ENCODE measurements at places on chromosomes 3 and 15.

- no peaks in the 10 kb centered on the region for H3K36me3 ChIP-seq
- DNase-seq = no peak
- H3K4me3 ChIP-seq = peak overlapping the region; percentile 46
- no peaks in the 10 kb centered on the region for H3K27me3 ChIP-seq
Observed at GRCh38 chr15:70742928-70743327, 20.4 kb downstream of the UACA start.

DNA sequence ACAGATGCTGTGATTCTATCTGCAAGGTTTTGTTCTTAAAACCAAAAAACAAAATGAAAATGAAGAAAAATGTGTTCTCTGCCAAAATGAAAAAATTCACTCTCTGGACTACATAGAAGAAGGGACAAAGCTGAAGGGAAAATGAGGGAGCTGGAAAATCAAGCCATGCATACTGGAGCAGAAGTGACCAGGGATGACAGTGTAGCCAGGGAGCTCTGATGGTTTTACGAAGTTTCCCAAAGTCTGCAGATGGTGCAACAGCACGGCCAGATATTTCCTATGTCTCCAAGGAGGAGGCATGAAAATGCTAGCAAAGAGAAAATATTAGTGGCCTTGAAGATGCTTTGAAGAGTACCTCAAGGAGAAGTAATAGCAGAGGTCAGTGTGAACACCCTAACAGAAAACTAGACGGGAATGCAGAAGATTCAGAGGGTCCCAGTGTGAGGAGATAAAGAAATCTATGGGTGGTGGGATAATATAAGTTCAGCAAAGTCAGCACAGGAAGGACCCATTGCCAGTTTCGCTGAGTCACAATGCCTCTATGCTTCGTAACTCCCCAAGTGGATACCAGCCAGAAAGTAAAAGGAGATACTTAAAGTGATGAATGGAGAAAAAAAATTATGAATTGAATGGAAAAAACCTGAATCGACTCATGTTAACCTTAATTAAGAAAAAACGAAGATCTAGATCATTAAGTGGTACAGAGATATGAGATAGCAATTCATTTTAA, 39.0 kb upstream of the POMGNT2 start:
- peak; percentile 91 for DNase-seq
- H3K27me3 ChIP-seq = no peaks in the 10 kb centered on the region
- H3K36me3 ChIP-seq = no peaks in the 10 kb centered on the region
- H3K4me1 ChIP-seq = no peaks in the 10 kb centered on the region

GRCh38 chr15:91528801-91529200, 324.7 kb upstream of the SLCO3A1 start:
- peaks cover 6% of the 10 kb centered on the region for H3K4me1 ChIP-seq
- H3K27me3 ChIP-seq = no peaks in the 10 kb centered on the region
- H3K4me3 ChIP-seq = no peak overlapping the region
- H3K36me3 ChIP-seq = no peaks in the 10 kb centered on the region
- H3K27ac ChIP-seq = no peak overlapping the region
- peak; percentile 75 for DNase-seq

GRCh38 chr3:124097362-124098131, 105.6 kb upstream of the ROPN1 start:
- H3K27me3 ChIP-seq = no peaks in the 10 kb centered on the region
- DNase-seq = no peak
- no peaks in the 10 kb centered on the region for H3K4me1 ChIP-seq
- no peaks in the 10 kb centered on the region for H3K36me3 ChIP-seq

GRCh38 chr15:92453607-92454006, 59.9 kb downstream of the ST8SIA2 start:
- H3K4me3 ChIP-seq = no peak overlapping the region
- no peak for DNase-seq
- H3K27me3 ChIP-seq = no peaks in the 10 kb centered on the region
- H3K36me3 ChIP-seq = no peaks in the 10 kb centered on the region
- no peak overlapping the region for H3K27ac ChIP-seq

DNA sequence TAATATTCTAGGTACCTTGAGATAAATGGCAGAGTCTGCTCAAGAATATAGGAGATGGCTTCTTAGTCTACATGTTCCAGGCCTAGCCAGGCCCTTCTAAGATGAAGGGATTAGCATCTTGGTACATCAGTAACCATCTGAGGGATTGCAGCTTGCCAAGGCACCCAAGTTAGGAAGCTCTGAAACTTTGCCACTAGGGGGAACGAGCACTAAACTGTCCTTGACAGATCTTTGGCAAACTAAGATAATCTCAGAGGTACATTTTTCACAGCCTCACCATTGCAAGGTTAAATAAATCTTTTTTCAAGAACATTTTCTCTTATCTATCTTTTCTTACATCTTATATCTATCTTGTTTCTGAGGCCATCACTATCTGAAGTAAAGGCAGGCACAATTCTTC, 351.2 kb downstream of the RAP2B start:
- H3K27me3 ChIP-seq = no peaks in the 10 kb centered on the region
- no peak overlapping the region for H3K4me3 ChIP-seq
- no peak for DNase-seq
- no peaks in the 10 kb centered on the region for H3K4me1 ChIP-seq

- no peak for DNase-seq
- no peak overlapping the region for H3K4me3 ChIP-seq
- H3K4me1 ChIP-seq = no peaks in the 10 kb centered on the region
- H3K27ac ChIP-seq = no peak overlapping the region
- no peaks in the 10 kb centered on the region for H3K36me3 ChIP-seq
Observed at GRCh38 chr3:14652-15051, 181.9 kb upstream of the CHL1 start.

DNA sequence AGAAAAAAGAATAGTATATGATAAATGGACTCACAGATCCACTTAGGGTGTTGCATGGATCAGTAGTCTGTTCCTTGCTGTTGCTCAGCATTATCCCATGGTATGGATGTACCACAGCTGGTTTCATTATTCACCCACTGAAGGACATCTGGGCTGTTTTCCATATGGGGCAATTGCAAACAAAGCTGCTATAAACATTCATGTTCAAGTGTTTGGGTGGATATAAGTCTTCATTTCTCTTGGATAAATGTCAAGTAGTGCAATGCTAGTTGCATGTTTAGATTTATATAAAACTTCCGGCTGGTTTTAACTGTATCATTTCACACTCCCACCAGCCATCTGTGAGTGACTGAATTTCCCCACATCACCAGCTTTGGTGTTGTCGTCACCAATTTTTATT, 137.7 kb downstream of the ASB7 start:
- DNase-seq = no peak
- H3K36me3 ChIP-seq = no peaks in the 10 kb centered on the region
- H3K27ac ChIP-seq = no peak overlapping the region
- no peaks in the 10 kb centered on the region for H3K4me1 ChIP-seq

DNA sequence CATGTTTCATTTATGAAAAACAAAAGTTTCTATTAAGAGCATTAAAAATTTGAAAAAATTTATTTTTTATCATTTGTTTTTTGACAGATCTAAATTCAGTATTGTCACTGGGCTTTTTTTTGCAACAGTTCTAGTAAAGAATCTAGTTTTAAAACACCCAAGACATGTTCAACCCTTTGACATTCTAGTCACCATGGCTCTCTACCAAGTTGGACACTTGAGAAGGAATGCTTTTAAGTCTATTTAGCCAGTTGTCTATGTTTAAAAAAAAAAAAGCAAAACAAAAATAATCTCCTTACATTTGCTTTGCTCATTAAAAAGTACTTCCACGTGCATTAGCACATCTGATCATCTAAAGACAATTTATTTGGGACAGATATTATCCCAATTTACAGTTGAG, 417.5 kb downstream of the RSL24D1 start:
- H3K27ac ChIP-seq = no peak overlapping the region
- H3K36me3 ChIP-seq = no peaks in the 10 kb centered on the region
- no peak for DNase-seq
- H3K4me1 ChIP-seq = no peaks in the 10 kb centered on the region
- no peaks in the 10 kb centered on the region for H3K27me3 ChIP-seq

DNA sequence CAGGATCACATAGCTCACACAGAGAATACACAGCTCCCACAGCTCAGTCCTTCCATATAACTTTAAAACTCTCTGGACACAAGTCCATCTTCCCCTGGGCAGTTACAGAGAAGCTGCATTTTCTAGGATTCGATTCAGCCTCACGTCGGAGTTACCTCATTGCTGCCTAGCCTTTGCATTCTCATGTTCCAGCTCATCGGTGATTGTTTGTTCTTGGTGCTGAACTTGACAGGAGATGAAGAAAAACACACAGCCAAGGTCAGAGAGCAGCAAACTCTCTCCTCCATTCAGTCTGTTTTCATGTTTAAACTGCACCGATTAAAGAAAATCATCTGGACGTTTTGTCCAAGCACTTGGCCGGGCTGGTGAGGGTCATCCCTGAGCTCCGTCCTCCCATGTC, 375.5 kb upstream of the CFAP20DC start:
- no peak overlapping the region for H3K4me3 ChIP-seq
- DNase-seq = no peak
- peak overlapping the region; percentile 10 for H3K27ac ChIP-seq
- H3K4me1 ChIP-seq = peaks cover 19% of the 10 kb centered on the region

Measured in esophagus muscularis mucosa (tissue), 4 donors.